NCI-H446 treated with DMSO at 0.1 percent for 48 hours (cell line): ENCODE measurements at places on chromosomes 5 and 9.

DNA sequence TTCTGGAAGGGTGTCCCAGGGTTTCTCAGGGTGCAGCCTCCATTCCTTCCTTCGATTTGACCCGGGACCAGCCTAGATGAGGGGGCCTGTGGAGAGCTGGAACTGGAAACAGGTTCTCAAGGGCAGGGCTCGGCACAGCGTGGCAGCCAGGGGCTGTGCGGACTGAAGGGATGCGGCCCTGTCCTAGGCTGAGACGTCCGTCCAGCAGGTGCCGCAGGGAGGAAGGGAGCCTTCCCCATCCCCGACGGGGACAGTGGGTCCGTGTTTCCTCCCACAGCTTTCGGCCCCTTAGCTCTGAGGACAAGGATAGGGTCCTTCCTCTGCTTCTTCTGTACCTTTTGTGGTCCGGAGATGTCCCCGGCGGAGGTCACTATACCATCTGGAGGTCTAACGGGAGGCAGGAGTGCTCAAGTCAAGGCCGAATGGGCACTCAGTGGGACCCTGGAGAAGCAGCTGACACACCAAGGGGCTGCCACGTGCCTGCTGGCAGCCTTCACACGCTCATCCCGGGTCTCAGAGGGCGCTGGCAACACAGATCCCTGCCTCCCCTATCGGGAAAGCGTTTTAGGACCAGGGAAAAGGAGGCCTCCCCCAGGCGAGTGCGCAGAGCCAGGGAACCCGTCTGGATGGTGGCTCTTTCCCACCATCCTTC is 49.9 kb downstream of the USP20 start:
- DNase-seq, result no peak

DNA sequence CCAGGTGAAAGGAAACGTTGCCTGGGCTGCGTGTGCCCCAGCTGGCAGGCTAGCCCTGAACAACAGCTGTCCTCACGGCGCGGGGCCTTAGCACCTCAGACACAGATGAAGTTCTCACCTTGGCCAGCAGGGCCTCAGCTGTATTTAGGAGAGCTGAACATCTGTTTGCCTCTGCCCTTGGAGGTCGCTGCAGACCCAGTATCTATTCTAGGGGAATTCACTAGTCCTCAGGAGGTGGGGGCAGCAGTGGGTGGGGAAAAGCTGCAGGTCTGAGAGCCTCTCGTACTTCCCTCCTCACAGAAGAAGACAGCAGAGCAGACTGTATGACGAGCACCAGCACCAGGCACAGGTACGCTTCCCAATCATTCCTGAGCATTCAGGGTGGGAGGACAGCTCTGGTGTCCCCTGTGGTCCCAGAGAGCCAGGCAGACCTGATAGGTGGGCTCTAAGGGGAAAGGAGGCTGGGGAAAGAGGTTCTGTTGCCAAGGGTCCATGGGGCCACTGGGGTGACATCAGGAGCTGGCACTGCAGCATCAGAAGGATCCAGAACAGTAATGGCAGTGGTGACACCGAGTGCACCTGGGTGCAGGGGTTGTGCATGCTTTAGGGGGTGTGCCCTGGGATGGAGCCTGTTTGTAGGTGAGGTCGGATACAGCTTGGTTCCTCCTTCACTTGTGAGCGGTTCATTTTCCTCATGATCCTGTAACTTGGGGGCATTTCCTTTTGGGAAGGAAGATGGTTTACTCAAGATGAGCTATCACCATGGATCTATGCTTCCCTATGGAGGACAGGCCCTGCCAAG is 13.8 kb downstream of the CD74 start:
- DNase-seq, result no peak

DNA sequence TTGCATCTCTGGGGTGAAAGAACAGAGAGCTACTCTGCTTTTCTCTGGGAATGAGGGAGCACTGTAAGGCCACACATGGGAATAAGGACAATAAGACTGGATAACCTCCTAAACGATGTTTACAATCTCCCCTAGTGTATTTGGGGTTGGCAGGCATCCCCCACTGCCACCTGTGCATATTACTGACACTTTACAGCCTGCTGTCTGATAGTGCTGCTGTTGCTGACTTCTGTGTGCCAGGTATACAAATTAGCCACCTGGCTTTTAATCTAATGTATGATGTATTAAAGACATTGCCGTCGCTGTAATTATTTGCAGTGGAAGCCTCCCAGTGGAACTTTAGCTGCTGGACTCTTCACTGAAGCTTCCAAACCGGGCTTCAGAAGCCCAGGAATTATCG is 4.4 kb upstream of the SHISAL2B start:
- DNase-seq, result no peak

DNA sequence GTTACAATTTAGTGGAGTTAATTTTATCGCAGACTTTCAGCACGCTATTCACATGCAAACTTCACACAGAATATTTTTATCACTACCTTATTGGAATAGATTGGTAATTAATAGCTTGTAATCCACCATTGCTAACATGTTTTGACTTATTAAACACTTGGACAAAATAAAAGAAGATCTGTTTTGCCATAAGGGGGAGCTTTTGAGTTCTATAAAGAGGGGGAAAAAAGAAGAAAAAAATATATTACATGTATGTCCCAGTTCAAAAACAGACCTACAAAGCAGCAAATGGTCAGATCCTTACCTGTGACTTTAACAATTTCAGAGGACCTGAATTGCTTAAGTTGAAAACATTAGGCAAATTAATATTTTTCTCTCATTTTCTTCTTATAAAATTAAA is 1.2 kb upstream of the PAPPA start:
- no peak for DNase-seq

- no peak for DNase-seq
These were observed 351.1 kb upstream of the RIOK2 start for GRCh38 chr5:97534166-97534565.

GRCh38 chr9:71796100-71796767 is 27.9 kb upstream of the CEMIP2 start:
- no peak for DNase-seq

GRCh38 chr5:82313016-82313415 is 34.9 kb upstream of the RPS23 start:
- DNase-seq, result no peak

DNA sequence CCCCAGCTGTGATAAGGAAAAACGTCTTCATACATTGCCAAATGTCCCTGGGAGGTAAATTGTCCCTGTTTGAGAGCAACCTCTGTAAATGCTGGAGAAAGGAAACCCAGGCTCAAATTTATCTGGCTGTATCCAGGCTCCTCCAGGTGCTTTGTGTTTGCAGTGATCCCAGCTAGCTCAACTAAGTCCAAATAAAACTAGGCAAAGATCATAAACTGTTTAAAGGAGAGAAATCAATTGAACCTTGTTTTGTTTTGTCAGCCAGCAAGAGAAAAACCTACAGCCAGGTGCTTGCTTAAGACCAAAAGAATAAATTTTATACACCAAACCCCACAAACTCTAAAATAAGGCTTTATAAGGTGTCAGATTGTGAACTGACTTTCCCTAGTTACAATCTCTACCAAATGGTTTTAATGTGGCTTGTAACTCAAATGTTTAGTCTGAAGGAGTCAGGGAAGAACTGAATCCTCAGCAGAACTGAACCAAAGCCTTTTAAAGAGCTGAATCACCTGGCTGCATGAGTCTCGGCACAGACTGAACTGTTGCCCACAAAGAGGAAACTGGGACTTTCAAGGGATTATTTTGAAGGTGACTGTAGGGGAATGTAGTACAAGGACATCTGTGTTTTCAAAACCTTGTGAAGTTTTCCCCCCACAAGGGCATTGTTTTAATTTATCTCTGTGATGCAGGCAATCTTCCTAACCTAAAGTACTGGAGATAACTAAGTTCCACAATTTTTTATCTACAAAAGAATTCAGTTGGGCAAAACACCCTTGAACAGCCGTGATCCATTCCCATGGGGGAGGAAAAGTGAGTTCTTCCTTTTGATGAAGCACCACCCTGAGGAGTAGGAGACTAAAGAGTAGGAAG is 201.7 kb upstream of the TARS1 start:
- DNase-seq, result no peak

DNA sequence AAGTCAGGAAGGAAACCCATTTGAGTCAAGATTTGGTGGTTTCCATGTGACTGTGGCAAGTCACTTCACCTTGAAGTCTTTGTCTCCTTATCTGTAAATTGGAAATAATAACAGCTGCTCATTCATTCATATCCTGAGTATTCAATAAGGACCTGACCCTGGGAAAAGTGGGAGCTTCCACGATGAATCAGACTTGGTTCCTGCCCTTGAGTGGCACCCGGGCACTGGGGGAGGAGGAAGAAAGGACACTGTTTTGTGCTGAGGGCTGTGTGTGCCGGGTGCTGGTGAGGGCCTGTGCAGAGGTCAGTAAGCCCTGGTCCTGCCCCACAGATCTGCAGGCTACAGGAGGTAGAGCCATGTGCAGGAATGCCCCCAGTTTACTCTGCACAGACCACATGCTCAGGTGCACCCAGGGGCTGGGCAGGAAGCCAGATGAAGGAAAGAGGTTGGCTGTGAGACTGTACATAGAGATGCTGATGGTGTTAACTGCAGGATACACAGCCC is 6.8 kb downstream of the NDST1 start:
- DNase-seq, result no peak

GRCh38 chr9:95116002-95116807 is 201.3 kb downstream of the FANCC start:
- DNase-seq, result no peak

DNA sequence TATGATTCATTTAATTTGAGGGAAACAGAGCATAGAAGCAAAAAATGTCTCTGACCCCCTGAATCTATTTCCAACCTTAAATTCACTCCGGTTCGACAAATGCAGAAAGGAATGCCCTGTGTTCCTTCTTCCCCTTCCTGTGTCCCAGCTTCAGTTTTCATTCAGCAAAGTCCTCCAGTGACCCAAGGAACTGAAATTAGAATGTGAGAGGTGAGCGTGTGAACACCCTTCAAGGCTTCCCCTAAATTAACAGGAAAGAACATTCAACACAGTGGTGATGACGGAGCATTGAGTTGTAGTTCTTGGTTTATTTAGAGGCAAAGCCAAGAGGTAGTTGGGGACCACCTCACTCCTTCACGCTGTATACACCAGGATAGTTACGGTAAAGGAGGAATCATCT is 97.6 kb upstream of the CTSL start:
- no peak for DNase-seq

DNA sequence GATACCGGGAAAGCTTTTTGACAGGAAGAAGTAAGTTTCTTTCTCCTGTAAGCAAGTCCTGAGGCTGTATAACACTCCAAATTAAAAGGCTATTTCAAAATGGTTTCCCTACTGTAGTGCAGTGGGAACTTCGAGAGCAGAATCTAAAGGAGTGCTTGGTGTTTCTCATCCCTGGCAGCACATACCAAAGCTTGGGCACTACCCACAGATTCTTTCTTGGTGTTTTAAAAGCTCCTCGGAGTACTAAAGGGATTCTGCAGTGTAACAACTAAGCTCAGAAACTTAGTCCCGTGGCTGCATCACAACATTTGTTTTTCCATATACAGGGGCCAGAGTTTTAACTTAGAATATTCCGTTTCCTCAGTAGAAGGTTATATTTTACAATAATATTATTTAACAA is 5.6 kb upstream of the APC start:
- DNase-seq, result no peak
